ENCODE measurements at places on chromosomes 1 and 21.

GRCh38 chr1:47208374-47208850, 18.6 kb upstream of the PDZK1IP1 start:
- DNase-seq: no peak

- DNase-seq: peak; percentile 70
Observed at GRCh38 chr21:17512253-17513213, at the start of gene CXADR. Gene CXADR, plus strand, starts transcription at chr21:17513043. Its CDS starts 87 bp downstream, at chr21:17513130.

GRCh38 chr1:235014756-235015155, 113.9 kb downstream of the TOMM20 start:
- DNase-seq: no peak

DNA sequence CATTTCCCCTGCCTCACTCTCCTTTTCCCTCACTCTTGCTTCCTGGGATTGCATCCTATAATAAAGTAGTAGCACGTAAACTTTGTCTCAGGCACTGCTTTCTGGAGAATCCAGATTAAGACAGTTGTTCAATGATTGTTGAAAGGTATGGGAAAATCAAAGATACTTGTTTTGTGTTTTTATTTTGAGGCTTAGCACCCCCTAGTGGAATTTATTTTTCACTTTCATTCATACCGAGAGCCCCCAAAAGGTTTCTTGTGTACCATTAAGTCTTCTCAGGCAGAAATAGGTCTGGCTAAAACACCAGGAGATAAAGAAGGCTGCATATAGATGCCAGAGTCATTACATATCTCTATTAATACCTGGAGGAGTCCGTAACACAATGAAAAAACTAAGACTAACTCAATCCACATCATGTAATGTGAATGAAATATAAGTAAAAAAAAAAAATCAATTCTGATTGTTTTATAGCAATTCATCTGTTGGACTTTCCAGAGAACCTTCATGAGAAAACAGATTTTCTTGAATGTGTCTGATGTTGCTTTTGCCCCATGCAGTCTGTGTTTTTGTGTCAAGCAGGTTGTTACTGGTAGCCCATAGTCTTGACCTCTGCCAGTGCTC, 103.5 kb downstream of the RPE65 start:
- no peak for DNase-seq

DNA sequence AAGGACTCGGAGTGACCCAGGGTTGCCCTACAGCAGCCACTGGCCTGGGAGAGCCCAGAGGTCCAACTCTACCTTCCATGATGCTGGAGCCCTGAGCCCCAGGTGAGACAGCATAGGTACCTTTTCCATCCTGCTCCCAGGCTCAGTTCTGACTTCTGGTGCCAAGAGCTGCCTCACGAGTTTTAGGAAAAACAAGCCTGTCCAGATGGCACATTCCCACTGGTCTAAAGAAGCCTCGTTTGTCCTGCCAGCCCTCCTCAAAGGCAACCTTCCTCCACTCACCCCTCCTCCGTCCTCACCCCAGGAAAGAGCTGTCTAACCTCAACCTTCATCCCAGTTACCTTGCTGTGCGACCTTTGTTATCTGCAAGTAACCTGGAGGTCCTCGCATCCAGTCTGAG, 53.5 kb upstream of the PRELP start:
- no peak for DNase-seq

- DNase-seq: no peak
Observed at GRCh38 chr1:165207853-165208515, 148.5 kb downstream of the LMX1A start.

DNA sequence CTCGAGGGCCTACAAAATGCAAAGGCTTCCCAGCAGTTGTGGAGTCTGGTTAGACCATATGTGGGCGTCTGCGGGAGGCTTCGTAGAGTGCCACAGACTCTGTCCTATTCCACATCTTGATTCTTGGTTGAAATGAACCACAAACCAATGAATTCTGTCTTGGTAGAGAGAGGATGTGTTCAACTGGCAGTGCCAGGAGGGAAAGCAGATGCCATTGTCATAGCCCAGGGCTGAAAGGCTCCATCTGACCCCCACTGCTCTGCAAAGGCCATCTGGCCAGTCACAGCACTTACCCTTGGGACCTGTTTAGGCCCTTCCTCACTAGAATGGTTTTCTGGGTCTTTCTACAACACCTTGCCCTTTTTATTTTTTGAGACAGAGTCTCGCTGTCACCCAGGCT, 22.1 kb downstream of the ACOT11 start:
- DNase-seq: no peak

DNA sequence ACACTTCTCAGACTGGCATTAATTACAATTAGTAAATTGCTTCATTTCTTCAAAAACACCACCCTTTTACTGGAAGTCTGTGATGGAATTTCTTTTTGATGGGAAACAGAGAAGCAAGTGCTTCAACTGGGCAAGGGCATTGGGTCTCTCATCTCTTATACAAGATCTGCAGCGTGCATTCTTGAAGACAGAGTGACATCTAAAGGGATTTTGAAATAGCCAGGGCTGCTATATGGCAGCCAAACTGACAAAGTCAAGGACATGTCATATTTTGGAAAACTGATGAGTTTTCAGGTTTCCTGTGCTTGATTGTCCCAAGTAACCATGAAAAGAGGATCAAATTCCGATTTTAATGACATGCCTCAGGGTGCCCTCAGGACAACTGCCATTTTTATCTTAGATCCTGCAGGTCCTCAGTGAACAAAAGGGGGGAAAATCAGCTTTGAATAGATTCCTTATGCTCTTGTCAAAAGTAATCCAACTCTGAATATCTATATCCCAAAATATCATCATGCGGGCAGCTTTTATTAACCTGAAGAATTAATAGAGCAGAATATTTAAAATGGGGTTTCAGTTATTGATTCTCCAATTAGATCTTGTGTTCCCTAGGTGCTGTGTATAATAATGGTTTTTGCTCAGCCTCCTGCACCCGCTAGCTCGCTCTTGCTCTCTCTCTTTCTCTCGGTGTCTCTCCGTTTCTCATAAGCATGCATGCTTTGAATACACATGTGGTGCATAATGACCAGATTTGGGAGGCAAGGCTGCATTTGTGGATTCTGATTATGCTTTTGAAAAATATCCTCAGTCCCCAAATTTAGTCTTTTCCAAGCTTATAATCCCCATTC, 221.8 kb downstream of the TTLL7 start:
- no peak for DNase-seq

- DNase-seq: no peak
Observed at GRCh38 chr1:8379513-8380186, 61.7 kb downstream of the SLC45A1 start.

- DNase-seq: no peak
Observed at GRCh38 chr1:167273027-167273800, 52.5 kb downstream of the POU2F1 start.

GRCh38 chr1:183103577-183103976, 80.4 kb downstream of the LAMC1 start:
- no peak for DNase-seq

DNA sequence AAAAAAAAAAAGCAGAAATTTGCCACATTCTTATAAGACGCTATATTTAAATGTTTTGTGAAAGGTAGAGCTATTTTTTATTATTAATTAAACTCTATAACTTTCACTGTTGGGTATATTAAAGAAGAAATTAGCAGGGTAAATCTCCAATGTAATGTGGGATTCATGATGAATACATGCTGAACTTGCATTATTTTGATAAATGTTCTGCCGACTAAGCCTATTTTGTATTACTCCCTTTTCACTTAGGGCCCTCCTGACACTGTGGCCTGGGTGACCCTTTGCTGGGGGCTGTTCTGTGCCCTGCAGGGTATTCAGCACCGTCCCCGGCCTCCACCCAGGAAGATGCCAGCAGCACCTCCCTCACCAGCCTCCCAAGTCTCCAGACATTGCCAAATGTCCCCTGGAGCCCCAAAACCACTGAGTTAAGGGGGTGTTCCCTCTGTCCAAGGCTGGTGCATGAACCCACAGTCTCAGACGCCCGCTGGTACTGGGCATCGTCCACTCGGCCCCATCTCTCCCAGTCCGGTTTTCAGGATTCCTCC, 22.5 kb downstream of the RSPH1 start:
- DNase-seq: no peak

GRCh38 chr1:209583408-209583807, at the start of gene CAMK1G:
Gene CAMK1G, plus strand, starts transcription at chr1:209583714. Its CDS starts 11,270 bp downstream, at chr1:209594984.
- DNase-seq: no peak

DNA sequence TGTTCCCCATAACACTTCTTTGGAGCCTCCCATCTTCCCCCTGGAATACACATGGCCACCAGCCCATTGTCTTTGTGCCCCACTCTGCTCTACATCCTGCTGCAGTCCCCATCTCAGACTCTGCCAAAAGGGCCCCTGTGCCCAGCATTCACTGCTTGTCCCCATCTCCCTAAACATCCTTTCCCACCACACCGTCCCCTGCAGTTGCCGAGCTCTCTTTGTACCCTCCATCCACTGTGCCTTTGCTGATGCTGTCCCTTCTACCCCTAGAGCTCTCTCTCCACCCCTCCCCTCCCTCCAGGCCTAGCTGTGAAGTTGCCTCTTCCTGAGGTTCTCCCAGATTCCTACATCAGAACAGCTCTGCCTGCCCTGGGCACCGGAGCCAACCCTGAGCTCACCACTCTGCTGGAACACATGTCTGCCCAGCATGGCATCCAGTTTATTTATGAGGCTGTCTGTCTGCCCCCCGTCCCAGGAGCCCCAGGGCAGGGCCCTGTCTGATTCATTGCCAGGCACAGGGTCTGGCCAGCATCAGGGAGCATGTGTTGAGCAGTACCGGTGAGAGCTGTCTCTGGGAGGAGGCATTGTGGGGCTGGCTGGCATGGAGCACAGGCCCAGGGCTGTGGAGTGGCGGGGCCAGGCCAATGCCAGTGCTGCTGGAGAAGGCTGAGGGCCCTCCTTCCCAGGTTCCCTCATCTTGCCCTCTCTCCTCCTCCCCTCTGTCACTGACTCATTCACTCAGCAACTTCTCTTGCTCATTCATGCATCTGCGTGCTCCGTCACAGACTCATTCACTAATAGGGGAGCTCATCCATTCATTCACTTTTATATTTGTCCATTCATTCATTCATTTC, 28.8 kb downstream of the EDN2 start:
- DNase-seq: no peak

GRCh38 chr21:41478319-41479177, 29.4 kb downstream of the TMPRSS2 start:
- no peak for DNase-seq

DNA sequence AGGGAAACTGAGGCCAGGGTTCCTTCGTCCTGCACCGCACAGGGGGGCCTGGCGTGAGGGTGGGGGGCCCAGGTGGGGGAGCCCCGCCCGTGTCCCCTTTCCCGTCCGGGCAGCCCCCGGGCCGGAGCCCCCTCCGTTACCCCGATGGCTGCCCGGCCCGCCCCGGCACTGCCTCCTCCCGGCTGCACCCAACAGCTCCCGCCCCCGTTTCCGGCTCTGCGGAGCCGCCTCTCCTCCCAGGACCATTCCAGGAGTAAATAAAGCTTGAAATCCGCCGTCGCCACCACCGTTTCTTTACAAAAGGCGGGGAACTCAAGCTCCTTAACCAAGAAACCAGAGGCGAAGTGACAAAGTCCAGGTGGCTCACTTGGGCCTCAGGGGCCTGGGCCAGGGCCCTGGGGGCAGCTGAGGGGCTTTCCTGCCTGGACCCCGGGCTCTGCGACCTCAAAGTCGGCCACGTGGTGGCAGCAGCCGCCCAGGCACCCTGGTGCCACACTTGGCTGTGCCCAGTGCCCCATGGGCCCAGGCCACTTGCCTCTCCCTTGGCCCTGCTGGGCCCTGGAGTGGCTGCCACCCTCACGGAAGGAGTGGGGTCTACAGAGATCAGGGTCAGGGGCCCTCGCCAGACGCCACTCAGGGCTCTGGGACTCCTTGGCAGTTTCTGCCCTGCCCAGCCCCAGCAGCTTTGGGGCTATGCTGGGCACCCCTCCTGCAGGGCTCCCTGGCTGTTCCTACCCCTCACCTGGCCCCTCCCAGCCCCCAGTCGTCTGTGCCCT, 514 bp upstream of the FAAP20 start:
- DNase-seq: peak; percentile 89

GRCh38 chr1:10679496-10680220, 116.8 kb downstream of the CASZ1 start:
- no peak for DNase-seq

GRCh38 chr1:11929849-11930248, 3.6 kb upstream of the KIAA2013 start:
- DNase-seq: no peak

DNA sequence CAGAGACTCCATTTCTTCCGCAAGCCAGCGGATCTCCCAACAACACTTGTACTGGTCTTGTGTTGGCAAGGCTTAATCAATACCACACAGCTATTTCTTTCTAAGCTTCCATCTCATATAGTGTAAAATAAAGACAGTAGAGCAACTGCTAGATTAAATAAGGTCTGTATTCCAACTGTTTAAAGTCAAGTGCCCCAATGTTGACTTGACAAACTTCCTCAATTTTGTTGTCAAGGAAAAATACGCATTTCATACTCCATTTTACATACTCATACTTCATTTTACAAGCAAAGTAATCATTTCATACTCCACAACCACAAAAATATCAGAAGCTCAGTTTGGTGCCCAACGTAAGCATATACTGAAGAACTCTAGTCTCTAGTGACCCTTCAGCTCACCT, 143.0 kb downstream of the RERE start:
- DNase-seq: no peak

DNA sequence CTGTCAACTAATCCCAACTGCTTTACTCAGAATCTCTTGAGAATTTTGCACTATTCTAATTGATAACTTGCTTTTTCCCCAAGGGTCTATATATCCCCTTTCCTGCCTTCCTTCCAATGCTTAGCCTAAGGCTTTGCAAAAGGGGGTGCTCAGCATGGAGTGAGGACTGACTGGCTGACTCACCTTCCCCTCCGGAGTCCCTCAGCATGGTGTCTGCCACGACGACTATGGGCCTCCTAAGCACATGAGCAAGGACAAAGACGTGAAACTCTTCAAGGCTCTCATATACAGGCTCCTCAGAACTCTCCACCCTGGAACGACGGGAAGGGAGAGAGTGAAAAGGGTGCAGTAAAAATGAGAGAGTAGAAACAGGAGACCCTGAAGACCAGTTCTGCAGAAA, 13.2 kb upstream of the MTMR11 start:
- DNase-seq: no peak

GRCh38 chr1:233238884-233239431, 56.6 kb downstream of the PCNX2 start:
- no peak for DNase-seq

DNA sequence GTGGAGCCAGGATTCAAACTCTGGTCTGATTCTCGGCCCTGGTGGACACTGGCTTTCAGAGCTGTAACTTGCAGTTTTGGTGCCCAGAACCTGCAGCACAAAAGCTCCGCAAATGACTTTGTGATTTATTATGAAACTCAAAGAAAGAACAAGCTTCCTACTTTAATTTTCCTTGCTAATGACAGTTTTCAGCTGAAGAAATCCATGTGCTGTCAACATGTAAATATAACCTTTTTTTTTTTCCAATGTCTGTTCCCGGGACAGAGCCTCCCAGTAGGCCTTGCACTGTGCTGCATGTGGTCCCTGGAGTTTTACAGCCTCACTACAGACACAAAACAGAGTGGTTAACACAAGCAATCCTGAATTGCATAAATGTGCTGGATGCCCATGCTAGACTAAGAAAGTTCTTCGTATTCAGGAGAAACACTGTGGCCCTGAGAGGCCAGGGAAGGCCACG, 62.3 kb upstream of the ANGPTL1 start:
- DNase-seq: no peak
